Inflammatory macrophage treated with lipopolysaccharide for 4 hours (primary cell): ENCODE measurements at places on chromosomes 3 and 15.
A peak's percentile ranks its signal among the peaks of the same experiment; 100 is the strongest.

- no peak for DNase-seq
Measured at GRCh38 chr15:28191832-28192231, 92.7 kb upstream of the OCA2 start.

DNA sequence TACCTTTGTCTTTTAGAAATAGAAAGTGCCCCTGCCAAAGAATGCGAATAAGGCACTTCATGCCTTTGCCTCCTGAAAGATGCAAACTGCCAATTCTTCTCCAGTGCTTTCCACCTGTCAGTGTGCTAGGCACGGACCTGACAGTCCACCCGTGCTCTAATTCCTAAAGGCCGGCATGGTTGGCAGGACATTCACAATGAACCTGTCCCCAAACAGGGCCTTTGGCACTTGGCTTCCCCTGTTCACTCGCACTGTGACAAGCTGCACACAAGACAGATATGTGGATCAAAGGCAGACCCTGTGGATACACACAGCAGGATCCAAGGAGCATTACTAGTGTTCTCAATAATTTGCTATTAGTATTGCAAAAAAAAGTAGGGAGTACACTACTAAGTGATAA, 505.7 kb upstream of the AGTR1 start:
- no peak for DNase-seq

- peak; percentile 43 for DNase-seq
Measured at GRCh38 chr3:102536456-102536855, 101.6 kb downstream of the ZPLD1 start.

DNA sequence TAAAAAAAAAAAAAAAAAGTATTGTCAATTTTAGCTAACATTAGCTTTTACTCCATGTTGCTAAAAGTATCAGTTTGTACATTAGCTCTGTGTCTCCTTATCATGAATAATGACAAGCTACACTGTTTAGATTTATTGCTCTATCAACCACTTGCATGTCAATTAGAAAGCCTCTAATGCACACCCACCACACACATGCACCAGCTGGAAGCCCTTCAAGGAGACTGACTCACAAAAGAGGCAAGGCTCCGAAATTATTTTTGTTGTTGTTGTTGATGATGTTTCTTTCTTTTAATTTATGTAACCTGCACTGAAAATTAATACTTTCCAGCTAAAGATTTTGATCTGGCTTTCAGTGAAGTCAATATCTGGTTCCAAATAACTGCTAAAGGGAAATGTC, 71.5 kb downstream of the ETFA start:
- no peak for DNase-seq
